CD8-positive, alpha-beta memory T cell (primary cell): ENCODE measurements at places on chromosomes 1 and 21. TPM values are rescaled to one million over a fixed set of nuclear protein-coding genes. Genes with fewer than 3 reads are reported as not detected.
A peak's percentile ranks its signal among the peaks of the same experiment; 100 is the strongest.

- no peak overlapping the region for H3K4me3 ChIP-seq
- H3K27me3 ChIP-seq, result peaks cover 15% of the 10 kb centered on the region
- DNase-seq, result no peak
- no peaks in the 10 kb centered on the region for H3K36me3 ChIP-seq
- H3K27ac ChIP-seq, result no peak overlapping the region
- peaks cover 9% of the 10 kb centered on the region for H3K4me1 ChIP-seq
Observed at GRCh38 chr1:156684227-156684782, 7.1 kb upstream of the NES start.

- H3K4me1 ChIP-seq, result peaks cover 20% of the 10 kb centered on the region
- H3K27me3 ChIP-seq, result no peaks in the 10 kb centered on the region
- no peak for DNase-seq
- H3K27ac ChIP-seq, result no peak overlapping the region
- no peaks in the 10 kb centered on the region for H3K36me3 ChIP-seq
- H3K4me3 ChIP-seq, result no peak overlapping the region
Observed at GRCh38 chr1:46064708-46065107, 67.7 kb downstream of the PIK3R3 start.

DNA sequence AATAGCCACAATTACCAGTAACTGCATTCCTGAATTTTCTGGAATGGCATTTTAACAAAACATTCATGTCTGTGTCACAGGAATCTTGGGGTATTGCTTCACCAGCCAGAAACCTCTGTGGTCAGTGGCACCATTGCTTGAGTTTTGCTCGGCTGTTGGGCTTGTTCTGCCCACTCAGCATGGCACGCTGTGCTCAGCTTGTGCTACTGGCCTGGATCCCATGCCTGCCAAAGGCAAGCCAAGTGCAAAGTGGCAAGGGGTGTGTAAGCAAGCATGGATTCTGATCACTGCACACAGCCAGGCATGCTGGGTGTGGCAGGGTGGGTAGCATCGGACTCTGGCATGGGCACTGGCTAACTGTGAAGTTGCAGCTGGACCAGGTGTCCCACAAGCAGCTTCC lies 1150.9 kb downstream of the MRPL39 start:
- no peaks in the 10 kb centered on the region for H3K36me3 ChIP-seq
- H3K4me3 ChIP-seq, result no peak overlapping the region
- H3K4me1 ChIP-seq, result no peaks in the 10 kb centered on the region
- no peaks in the 10 kb centered on the region for H3K27me3 ChIP-seq

GRCh38 chr1:26582836-26583460 lies 53.4 kb downstream of the RPS6KA1 start:
- DNase-seq, result no peak
- no peak overlapping the region for H3K27ac ChIP-seq
- no peaks in the 10 kb centered on the region for H3K27me3 ChIP-seq
- H3K36me3 ChIP-seq, result no peaks in the 10 kb centered on the region

- no peak for DNase-seq
- no peak overlapping the region for H3K4me3 ChIP-seq
- no peaks in the 10 kb centered on the region for H3K36me3 ChIP-seq
- no peak overlapping the region for H3K27ac ChIP-seq
- peaks cover 29% of the 10 kb centered on the region for H3K27me3 ChIP-seq
- H3K4me1 ChIP-seq, result no peaks in the 10 kb centered on the region
Observed at GRCh38 chr1:46491443-46492268, 2.0 kb downstream of the DMBX1 start.

- peak overlapping the region; percentile 54 for H3K27ac ChIP-seq
- DNase-seq, result peak; percentile 78
- H3K36me3 ChIP-seq, result no peaks in the 10 kb centered on the region
- H3K4me1 ChIP-seq, result peaks cover 25% of the 10 kb centered on the region
Observed at GRCh38 chr1:226121587-226122400, 59.3 kb downstream of the H3-3A start.

GRCh38 chr1:228740543-228741317 lies 5.5 kb downstream of the RHOU start:
- no peaks in the 10 kb centered on the region for H3K4me1 ChIP-seq
- no peak overlapping the region for H3K27ac ChIP-seq
- no peaks in the 10 kb centered on the region for H3K36me3 ChIP-seq
- H3K4me3 ChIP-seq, result no peak overlapping the region
- DNase-seq, result no peak

- H3K4me3 ChIP-seq, result no peak overlapping the region
- no peaks in the 10 kb centered on the region for H3K27me3 ChIP-seq
- H3K4me1 ChIP-seq, result peaks cover 41% of the 10 kb centered on the region
- H3K36me3 ChIP-seq, result no peaks in the 10 kb centered on the region
- H3K27ac ChIP-seq, result no peak overlapping the region
Observed at GRCh38 chr1:54360165-54361005, 45.8 kb downstream of the SSBP3 start.

DNA sequence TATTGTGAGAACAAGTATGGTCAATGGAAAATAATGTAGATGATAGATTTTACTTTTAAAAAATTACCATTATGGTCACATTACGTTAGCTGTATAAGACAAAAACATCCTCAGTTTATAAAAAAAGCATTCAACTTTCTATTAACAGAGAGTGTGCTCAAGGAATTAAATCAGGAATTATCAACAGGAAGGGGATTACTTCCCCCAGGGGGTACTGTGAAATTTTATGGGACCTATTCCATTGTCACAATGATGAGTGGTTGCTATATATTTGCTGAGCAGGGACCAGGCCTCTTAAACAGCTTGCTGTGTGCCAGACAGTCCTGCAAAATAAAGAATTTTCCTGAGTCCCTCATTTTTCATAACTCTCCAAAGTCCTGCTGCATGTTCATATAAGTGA lies 21.2 kb downstream of the JAM2 start:
- no peaks in the 10 kb centered on the region for H3K36me3 ChIP-seq
- H3K4me3 ChIP-seq, result no peak overlapping the region
- H3K4me1 ChIP-seq, result no peaks in the 10 kb centered on the region

Gene ELAVL4
- total RNA-seq, result not detected

Gene KRTAP19-1
- not detected for total RNA-seq

Gene TPM3
- 863 TPM for total RNA-seq

Gene KDF1
- total RNA-seq, result 0.24 TPM

Gene TSPAN2
- 2.0 TPM for total RNA-seq
